ENCODE measurements at places on chromosomes 3 and 15. TPM values are rescaled to one million over a fixed set of nuclear protein-coding genes. Genes with fewer than 3 reads are reported as not detected.

DNA sequence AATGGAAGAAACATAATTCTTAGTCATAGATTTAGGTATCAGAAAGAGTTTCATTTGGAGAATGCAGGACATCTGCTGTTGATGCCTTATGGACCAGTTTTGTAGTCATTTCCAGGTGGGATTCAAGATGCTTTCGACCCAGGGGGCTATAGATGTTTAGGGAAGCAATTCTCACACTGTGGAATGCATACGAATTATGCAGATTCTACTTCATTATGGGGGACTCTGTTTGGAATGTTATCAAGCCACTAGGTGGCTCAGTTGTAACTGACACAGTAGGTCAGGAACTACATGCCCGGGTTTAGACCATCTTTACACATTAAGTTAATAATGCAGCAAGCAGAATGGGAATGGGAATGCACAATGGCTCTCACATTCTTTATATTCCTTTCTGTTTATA, 1359.8 kb downstream of the ZPLD1 start:
- H3K27ac ChIP-seq, result no peak overlapping the region
- no peaks in the 10 kb centered on the region for H3K4me1 ChIP-seq
- no peak for DNase-seq
- H3K27me3 ChIP-seq, result no peaks in the 10 kb centered on the region

DNA sequence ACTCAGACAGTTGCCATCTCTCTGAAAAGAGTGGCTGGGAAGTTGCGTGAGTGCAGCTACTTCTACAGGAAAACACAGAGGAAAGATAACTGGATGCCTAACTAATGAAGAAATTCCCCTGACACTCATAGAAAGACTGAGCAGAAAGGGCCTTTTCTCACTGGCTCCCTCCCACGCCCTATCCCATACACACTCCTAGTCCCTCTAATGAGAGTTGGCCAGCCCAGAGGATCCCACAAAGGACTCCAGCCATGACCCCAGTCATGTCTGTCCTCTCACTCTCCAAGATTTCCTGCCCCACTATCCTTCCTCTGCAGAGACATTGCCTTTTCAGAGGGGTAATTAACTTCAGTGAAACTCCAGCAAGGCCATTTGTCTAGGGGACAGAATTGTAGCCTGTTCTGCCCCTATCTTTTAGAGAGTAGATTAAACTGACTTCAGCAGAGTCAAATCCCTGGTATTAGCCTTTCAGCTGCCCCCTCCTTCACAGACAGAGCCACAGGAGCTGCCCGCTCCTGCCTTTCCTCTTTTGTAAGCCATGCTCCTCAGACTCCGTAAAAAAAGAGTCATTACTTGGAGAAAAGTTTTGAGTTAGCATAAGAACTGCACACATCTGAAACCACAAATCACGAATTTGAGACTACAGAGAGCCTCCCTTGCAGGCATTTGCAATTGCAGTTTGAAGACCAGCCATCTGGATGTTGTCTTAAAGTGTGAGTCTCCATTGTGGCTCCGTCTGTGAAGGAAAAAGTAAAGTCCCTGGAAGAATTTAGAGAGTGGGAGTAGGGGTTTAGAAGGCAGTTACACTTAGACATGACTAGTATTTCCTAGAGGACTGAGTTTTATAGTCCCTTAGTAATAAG, 129.1 kb upstream of the SEMA6D start:
- no peaks in the 10 kb centered on the region for H3K27me3 ChIP-seq
- DNase-seq, result no peak
- H3K4me3 ChIP-seq, result no peak overlapping the region

DNA sequence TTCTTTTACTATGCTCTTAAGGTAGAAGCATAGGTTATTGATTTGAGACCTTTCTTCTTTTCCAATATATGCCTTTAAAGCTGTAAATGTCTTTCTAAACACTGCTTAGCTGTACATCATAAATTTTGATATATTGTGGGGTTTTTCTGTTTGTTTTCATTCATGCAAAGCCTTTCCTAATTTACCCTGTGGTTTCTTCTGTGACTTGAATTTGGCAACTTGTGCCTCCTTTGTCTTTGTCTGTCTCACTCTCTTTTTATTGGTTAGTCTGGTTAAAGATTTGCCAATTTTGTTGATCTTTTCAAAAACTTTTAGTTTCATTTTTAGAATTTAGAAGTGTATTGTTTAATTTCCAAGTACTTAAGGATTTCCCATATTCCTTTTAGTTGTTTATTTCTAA, 343.1 kb downstream of the OXSM start:
- H3K36me3 ChIP-seq, result no peaks in the 10 kb centered on the region
- no peak for DNase-seq
- H3K4me1 ChIP-seq, result no peaks in the 10 kb centered on the region
- no peak overlapping the region for H3K4me3 ChIP-seq

GRCh38 chr3:177345049-177345972, 148.0 kb upstream of the TBL1XR1 start:
- no peaks in the 10 kb centered on the region for H3K36me3 ChIP-seq
- DNase-seq, result peak; percentile 91
- H3K4me3 ChIP-seq, result no peak overlapping the region

- H3K27me3 ChIP-seq, result no peaks in the 10 kb centered on the region
- H3K27ac ChIP-seq, result no peak overlapping the region
- H3K4me1 ChIP-seq, result no peaks in the 10 kb centered on the region
- H3K36me3 ChIP-seq, result no peaks in the 10 kb centered on the region
Measured at GRCh38 chr3:192747746-192748145, 20.4 kb upstream of the FGF12 start.

GRCh38 chr15:92906020-92906419, 5.9 kb downstream of the CHD2 start:
- peak overlapping the region; percentile 95 for H3K27ac ChIP-seq
- H3K4me3 ChIP-seq, result no peak overlapping the region
- DNase-seq, result no peak
- peaks cover 57% of the 10 kb centered on the region for H3K4me1 ChIP-seq

ATP13A5 gene
- not detected for total RNA-seq

Measured in Peyer's patch (tissue), 4 donors.